Osteocyte (in vitro differentiated cells): ENCODE measurements at places on chromosomes 13 and 19.

- no peak for DNase-seq
These were observed 131.8 kb upstream of the WASF3 start for GRCh38 chr13:26425443-26426358.

- no peak for DNase-seq
These were observed 101.4 kb upstream of the GPR12 start for GRCh38 chr13:26861941-26862340.

- no peak for DNase-seq
These were observed 158.0 kb upstream of the MIR17HG start for GRCh38 chr13:91189506-91189905.

- DNase-seq: no peak
These were observed 15.1 kb downstream of the NFKBID start for GRCh38 chr19:35885225-35885738.

DNA sequence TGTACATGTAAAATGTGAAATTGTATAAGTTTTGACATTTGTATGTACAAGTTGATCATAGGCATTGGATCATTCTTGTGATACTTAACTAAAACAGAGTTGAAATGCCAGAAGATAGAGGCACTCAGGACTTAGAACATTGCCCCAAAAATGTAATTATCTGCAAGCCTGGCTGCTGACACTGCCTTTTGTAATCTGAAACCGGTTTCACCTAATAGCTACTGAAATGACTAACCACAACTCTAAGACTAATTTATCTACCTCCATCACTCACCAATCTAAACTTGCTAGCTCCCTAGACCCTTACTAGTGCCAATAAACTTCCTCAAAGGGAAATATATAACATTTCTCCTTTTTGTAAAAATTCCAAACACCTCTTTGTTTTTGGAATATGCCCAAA is 2596.2 kb downstream of the PCDH9 start:
- DNase-seq: no peak

DNA sequence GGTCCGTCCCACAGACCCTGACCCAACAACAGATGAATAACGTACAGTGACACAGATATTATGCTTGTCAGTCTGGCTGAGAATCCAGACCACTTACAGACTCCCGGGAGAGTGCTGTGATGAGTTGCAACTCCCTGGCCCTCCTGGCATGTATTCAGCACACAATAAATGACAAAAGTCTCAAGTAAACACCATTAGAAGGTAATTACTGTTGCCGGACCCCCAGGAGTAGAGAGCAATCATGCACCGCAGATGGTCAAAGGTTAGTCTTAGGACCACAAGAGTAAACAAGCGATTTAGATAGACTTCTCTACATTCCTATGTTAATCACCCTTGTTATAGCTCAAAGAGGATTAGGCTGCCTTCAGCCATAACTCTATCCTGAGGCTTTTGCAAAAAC is 726.4 kb upstream of the GPC6 start:
- no peak for DNase-seq
